ENCODE measurements at places on chromosomes 7 and 10.

- H3K27me3 ChIP-seq = no peaks in the 10 kb centered on the region
- H3K36me3 ChIP-seq = no peaks in the 10 kb centered on the region
- H3K4me3 ChIP-seq = no peak overlapping the region
- H3K4me1 ChIP-seq = no peaks in the 10 kb centered on the region
- no peak overlapping the region for H3K27ac ChIP-seq
- DNase-seq = no peak
Observed at GRCh38 chr10:122249303-122249850, 21.7 kb upstream of the BTBD16 start.

DNA sequence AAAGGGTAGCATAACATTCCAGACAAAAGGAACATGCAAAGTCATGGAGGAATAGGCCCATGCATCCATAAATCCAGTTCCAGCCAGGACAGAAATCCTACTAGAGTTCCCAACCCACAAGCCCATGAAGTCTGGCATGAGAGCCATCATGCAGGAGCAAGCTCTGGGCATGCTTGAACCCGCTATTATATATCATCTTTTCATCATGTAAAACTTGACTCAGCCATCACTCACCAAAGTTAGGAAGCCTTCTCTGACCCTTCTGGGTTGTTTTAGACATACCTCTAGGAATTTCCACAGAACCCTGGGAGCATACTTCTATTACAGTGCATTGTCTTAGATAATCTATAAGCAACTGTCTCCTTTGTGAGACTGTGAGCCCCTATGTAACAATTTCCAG lies 293.0 kb upstream of the NPSR1 start:
- H3K27ac ChIP-seq = no peak overlapping the region
- no peaks in the 10 kb centered on the region for H3K36me3 ChIP-seq
- H3K4me3 ChIP-seq = no peak overlapping the region
- H3K4me1 ChIP-seq = no peaks in the 10 kb centered on the region
- DNase-seq = no peak

DNA sequence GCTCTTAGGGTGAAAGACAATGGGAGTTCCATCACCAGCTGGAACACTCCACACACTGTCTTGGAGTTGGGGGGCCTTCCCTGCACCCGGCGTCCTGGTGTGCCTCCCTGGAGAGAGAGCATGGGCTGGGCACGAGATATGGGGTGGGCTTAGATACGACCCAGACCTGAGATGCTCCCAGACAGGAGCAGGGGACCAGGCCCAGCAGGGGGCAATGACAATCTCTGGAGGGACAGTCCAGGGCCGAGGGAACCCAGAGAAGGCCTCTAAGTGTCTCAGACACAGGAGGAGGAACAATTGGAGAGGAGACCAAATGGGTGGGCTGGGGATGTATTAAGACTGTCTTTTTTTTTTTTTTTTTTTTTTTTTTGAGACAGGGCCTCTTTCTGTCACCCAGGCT lies 40.0 kb downstream of the MYL10 start:
- peaks cover 4% of the 10 kb centered on the region for H3K4me1 ChIP-seq
- H3K27ac ChIP-seq = no peak overlapping the region
- H3K27me3 ChIP-seq = no peaks in the 10 kb centered on the region
- no peak for DNase-seq
- no peak overlapping the region for H3K4me3 ChIP-seq
- no peaks in the 10 kb centered on the region for H3K36me3 ChIP-seq

- DNase-seq = no peak
- no peak overlapping the region for H3K4me3 ChIP-seq
- peaks cover 7% of the 10 kb centered on the region for H3K27me3 ChIP-seq
- no peaks in the 10 kb centered on the region for H3K36me3 ChIP-seq
Observed at GRCh38 chr7:27434756-27435400, 192.3 kb downstream of the EVX1 start.

GRCh38 chr10:64101606-64102263 lies 580.5 kb downstream of the REEP3 start:
- H3K4me3 ChIP-seq = no peak overlapping the region
- no peaks in the 10 kb centered on the region for H3K27me3 ChIP-seq
- no peak for DNase-seq

- no peaks in the 10 kb centered on the region for H3K27me3 ChIP-seq
- no peak for DNase-seq
- H3K27ac ChIP-seq = no peak overlapping the region
- H3K36me3 ChIP-seq = no peaks in the 10 kb centered on the region
- peak overlapping the region; percentile 59 for H3K4me3 ChIP-seq
- H3K4me1 ChIP-seq = peaks cover 39% of the 10 kb centered on the region
Observed at GRCh38 chr7:151429237-151429559, 10.7 kb downstream of the CRYGN start.

DNA sequence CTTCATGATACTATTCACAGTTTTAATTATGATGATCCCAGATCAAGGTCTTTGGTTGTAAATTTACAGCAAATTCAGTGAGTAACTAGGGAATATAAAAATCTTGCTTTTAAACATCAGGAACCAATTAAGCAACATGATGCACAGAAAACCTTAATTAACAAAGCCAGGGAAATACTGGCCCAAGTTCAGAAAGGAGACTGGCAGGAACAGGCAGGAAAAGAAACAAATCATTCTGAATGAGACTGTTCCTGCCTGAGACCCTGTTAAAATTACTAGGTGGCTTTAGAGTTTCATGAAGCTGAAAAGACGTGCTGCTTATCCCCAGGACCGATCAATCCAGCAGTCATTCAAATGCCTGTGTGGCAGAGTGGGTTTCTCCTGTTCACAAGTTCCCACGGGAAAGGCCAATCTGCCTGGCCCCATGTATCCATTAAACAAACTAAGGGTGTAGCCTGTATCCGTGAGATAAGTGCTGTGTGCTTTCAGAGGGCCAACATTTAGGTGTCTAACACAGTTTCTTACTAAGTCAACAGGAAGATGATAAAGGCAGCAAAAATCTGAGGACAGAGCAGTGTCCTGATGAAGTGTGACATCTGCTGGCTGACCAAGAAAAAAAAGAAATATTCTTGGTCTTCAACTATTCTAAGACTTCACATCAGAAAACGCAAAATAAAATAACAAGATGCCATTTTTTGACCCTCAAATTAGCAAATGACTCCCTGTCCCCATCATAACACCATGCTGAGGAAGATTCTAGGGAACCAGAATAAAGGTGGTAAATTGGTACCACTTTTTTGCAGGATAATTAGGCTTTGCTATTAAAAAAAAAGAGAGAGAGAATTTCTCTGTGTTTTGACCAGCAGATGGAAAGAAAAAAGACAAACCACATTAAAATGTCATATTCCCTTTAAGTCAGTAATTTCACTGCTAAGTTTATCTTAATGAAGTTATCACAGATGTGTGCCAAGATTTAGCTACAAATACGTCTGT lies 34.2 kb downstream of the PUS7 start:
- no peak overlapping the region for H3K4me3 ChIP-seq
- peaks cover 3% of the 10 kb centered on the region for H3K4me1 ChIP-seq
- H3K27me3 ChIP-seq = no peaks in the 10 kb centered on the region
- DNase-seq = no peak
- peaks cover 17% of the 10 kb centered on the region for H3K36me3 ChIP-seq

GRCh38 chr10:70477661-70478162 lies 855 bp upstream of the PALD1 start:
- H3K27ac ChIP-seq = peak overlapping the region; percentile 62
- H3K4me3 ChIP-seq = peak overlapping the region; percentile 74
- peaks cover 28% of the 10 kb centered on the region for H3K4me1 ChIP-seq
- H3K27me3 ChIP-seq = peaks cover 51% of the 10 kb centered on the region

DNA sequence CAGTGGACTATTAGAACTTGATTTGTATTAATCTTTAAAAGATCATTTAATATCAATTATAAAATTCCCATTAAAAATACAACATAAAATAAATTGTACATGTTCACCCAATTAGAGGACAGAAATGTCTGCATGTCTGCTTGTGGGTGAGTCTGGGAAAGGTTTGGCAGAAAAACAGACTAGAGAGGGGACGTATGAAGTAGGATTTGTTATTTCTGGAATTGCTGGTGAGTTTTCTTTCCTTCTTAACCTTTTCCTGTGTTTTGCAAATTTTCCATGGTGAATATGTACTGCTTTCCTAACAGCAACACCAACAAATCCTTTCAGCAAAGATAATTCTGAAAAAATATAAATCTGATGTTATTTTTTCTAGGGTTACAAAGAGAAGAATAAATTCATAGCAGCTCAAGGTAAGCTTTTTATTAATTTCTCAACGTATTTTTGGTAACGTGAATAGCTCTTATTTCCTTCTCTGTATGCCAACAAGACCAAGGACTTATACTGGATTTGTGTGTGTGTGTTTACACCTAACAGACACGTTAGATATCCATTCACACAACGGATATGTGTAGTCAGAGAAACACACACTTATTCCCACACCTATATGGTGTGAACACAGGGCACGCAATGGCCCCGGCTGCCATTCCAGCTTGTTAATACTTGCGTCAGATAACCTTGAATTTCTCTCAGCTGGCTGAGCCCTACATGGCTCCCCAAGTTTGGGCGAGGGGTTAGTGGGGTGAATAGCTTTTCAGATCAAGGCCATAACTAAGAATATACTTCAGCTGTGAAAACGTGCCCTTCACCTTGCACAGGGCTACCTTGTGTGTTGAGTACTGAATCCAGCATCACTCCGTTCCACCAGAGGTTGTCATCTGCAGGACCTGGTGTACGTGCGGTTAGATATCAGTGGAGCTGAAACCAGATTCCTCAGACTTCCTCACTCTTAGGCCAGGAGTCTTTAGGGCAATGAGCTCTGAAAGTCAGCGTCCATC lies 64.6 kb downstream of the MKI67 start:
- peak overlapping the region; percentile 64 for H3K4me3 ChIP-seq
- DNase-seq = no peak
- H3K27me3 ChIP-seq = no peaks in the 10 kb centered on the region
- peak overlapping the region; percentile 32 for H3K27ac ChIP-seq

- H3K36me3 ChIP-seq = no peaks in the 10 kb centered on the region
- no peaks in the 10 kb centered on the region for H3K27me3 ChIP-seq
- H3K4me3 ChIP-seq = no peak overlapping the region
- no peak for DNase-seq
- no peaks in the 10 kb centered on the region for H3K4me1 ChIP-seq
Observed at GRCh38 chr10:131406676-131407392, 95.3 kb upstream of the TCERG1L start.

- no peak for DNase-seq
- peaks cover 34% of the 10 kb centered on the region for H3K27me3 ChIP-seq
- H3K4me3 ChIP-seq = no peak overlapping the region
- H3K27ac ChIP-seq = no peak overlapping the region
Observed at GRCh38 chr7:29239638-29240037, 45.1 kb downstream of the CHN2 start.

DNA sequence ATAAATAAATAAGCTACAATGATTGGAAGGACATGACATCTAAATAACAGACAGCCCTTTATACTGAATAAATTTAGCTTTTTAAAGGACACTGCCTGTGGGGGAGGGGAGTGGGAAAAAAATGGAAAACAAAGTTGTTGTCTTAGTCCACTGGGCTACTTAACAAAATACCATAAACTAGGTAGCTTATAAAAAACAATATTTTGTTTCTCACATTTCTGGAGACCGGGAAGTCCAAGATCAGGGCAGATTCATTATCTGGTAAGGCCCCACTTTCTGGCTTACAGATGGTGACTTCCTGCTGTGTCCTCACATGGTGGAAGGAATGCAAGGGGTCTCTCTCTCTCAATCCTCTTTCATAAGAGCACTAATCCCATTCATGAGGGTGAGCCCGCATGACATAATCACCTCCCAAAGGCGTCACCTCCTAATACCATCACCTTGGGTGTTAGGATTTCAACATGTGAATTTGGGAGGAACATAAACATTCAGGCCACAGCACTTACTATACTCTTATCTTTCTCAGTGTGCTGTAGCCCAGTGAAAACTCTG lies 43.0 kb downstream of the DNAJC12 start:
- H3K36me3 ChIP-seq = no peaks in the 10 kb centered on the region
- H3K27ac ChIP-seq = no peak overlapping the region
- DNase-seq = no peak
- peaks cover 2% of the 10 kb centered on the region for H3K27me3 ChIP-seq

DNA sequence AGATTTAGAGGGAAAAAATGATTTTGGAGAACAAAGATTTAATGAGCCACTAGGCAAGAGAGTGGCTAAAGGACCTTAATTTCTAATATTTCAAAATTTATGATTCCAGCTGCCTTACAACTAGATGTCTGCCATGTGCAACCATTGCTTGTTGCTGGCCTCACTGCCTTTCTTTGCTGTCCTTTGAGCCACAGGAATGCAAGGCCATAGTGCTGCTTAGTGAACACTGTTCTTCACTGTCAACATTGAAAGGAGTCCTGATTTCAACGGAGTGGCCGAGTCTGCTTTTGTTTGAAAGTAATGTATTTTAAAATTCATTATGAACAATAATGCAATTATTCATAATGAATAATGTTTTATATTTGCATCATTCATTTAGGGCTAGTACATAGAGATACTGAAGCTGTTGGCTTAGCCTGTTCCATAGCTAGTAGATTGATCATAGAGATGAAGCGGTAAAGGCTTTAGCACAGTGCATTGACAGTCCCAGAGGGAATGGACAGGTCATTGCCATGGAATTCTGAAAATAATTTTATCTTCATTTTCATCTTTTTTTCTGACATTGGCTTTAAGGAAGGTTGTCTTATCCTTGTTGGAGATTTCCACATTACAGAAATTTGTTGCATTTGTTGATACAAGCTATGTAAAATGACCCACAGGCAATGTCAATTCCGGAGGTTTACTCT lies 544.1 kb downstream of the AUTS2 start:
- no peak overlapping the region for H3K4me3 ChIP-seq
- H3K36me3 ChIP-seq = no peaks in the 10 kb centered on the region
- no peaks in the 10 kb centered on the region for H3K27me3 ChIP-seq
- no peaks in the 10 kb centered on the region for H3K4me1 ChIP-seq

GRCh38 chr7:10463701-10464100 lies 510.0 kb upstream of the PHF14 start:
- H3K4me3 ChIP-seq = no peak overlapping the region
- H3K27me3 ChIP-seq = no peaks in the 10 kb centered on the region
- H3K27ac ChIP-seq = no peak overlapping the region
- H3K36me3 ChIP-seq = no peaks in the 10 kb centered on the region

DNA sequence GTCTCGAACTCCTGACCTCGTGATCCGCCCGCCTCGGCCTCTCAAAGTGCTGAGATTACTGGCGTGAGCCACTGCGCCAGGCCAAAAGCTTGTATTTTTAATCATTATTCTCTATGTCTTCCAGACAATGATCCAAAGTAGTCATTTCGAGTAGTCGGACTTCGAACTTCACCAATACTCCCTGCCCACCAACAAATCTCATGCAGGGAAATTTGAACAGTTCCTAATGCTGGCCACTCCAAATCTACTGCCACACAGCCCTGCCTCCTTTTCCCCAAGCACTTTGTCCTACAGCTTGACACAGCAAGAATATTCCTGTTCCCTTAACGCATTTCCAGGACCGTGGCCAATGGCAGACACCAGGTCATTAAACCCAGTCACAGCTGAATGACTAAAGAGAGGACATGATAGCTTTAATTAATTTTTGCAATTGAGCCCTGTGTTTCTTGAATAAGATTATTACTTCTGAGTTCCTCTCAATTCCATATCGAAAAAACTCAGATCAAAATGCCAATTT lies 142.3 kb upstream of the NRP1 start:
- no peaks in the 10 kb centered on the region for H3K4me1 ChIP-seq
